ENCODE measurements at places on chromosomes 5 and 9.

DNA sequence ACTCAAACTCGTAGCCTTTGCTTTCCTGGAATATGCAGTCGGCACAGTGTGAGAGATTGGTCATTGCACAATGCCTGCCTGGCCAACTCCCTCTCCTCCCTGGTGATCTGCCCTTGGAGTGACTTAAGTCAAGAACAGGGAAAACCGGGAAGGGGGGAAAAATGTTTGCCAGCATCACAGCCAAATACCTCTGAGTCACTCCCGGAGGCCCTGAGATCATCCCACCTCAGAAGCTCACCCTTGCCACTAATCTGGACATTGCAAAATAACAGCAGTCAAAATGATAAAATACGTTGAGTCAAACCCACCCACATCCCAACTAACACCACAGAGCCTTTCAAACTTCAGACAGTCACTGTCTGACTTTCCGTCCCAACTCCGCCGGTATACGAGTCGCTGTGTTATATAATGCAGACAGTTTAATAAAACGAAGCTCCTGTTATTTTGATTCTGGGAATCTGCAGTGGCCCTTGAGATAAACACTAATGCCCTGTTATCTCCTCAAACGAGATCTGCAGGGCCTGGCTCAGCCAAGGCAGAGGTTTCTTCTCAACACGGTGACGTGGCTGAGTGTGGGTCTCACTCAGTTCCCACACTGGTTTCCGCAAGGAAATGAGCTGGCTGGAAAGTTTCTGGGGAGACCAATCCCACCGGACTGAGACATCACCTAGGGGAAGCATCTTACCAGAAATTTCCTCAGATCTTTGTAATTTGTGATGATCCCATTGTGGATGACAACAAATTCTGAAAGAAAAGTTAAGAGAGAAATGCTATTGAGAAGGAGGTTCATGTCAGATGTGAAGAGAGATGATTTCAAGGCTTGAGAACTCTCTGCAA lies 22.1 kb downstream of the GFPT2 start:
- DNase-seq, result no peak

GRCh38 chr9:89425024-89425805 lies 72.7 kb downstream of the SEMA4D start:
- no peak for DNase-seq

DNA sequence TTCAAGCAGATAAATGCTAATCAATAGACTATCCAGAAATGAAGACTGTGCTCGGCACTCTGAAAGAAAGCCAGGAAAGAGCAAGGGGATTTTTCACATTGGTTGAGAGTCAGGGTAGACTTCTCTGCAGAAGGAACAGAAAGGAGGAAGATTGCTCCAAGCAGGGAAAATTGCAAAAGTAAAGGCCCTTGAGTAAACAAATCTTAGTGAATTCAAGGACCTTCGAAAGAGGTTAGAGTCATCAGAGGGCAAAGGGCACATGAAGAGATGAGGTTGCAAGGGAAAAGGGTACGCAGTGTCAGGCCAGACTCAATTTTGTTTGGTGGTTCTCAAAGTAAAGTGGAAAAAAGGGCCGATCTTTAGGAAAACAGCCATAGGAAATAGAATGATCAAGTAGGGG lies 157.6 kb upstream of the RAI14 start:
- DNase-seq, result no peak

- DNase-seq, result no peak
Measured at GRCh38 chr9:114804505-114804904, 1.3 kb downstream of the TNFSF15 start.

All from CD4-positive, alpha-beta T cell treated with Interleukin-12 subunit alpha and Interleukin-12 subunit beta, for 1 hour (primary cell).